ENCODE measurements at places on chromosomes 6 and 20. TPM values are rescaled to one million over a fixed set of nuclear protein-coding genes. Genes with fewer than 3 reads are reported as not detected.

Gene EYA4
- 38.2 TPM for total RNA-seq

Gene FAM8A1
- 21.5 TPM for total RNA-seq

Gene PIGU
- total RNA-seq, result 14.2 TPM

Gene IL20RA
- 2.1 TPM for total RNA-seq

Gene MUC21
- not detected for total RNA-seq

Gene TRIM40
- not detected for total RNA-seq

Gene DDX43
- 0.40 TPM for total RNA-seq

Gene ZNF831
- 0.06 TPM for total RNA-seq

Gene ZSCAN9
- total RNA-seq, result 9.0 TPM

Gene EGFL8
- 15.1 TPM for total RNA-seq

Gene GPX5
- total RNA-seq, result not detected

Gene HMGCLL1
- total RNA-seq, result 3.4 TPM

Gene PPP1R3G
- total RNA-seq, result 18.2 TPM

Gene BFSP1
- total RNA-seq, result 0.89 TPM

Gene PRSS35
- 9.4 TPM for total RNA-seq

Gene FAM217A
- total RNA-seq, result not detected

Gene VSX1
- 0.44 TPM for total RNA-seq

Gene MLIP
- 312 TPM for total RNA-seq

Gene NRSN1
- not detected for total RNA-seq

Gene RAET1E
- 0.45 TPM for total RNA-seq

Gene SLC12A5
- total RNA-seq, result 2.2 TPM

Gene MAP1LC3A
- 85.7 TPM for total RNA-seq

Gene MACROD2
- total RNA-seq, result 2.4 TPM

Gene SLC22A7
- not detected for total RNA-seq

Gene SNX5
- 47.6 TPM for total RNA-seq
